ENCODE measurements at places on chromosomes 3 and 15.
A peak's percentile ranks its signal among the peaks of the same experiment; 100 is the strongest.

- peaks cover 8% of the 10 kb centered on the region for H3K4me1 ChIP-seq
- peak; percentile 33 for DNase-seq
- no peaks in the 10 kb centered on the region for H3K27me3 ChIP-seq
- H3K4me3 ChIP-seq, result no peak overlapping the region
Observed at GRCh38 chr3:156433910-156434309, 121.0 kb downstream of the SSR3 start.

- no peak for DNase-seq
- no peak overlapping the region for H3K4me3 ChIP-seq
- H3K27me3 ChIP-seq, result no peaks in the 10 kb centered on the region
Observed at GRCh38 chr15:66017792-66018487, 148.6 kb downstream of the RAB11A start.

DNA sequence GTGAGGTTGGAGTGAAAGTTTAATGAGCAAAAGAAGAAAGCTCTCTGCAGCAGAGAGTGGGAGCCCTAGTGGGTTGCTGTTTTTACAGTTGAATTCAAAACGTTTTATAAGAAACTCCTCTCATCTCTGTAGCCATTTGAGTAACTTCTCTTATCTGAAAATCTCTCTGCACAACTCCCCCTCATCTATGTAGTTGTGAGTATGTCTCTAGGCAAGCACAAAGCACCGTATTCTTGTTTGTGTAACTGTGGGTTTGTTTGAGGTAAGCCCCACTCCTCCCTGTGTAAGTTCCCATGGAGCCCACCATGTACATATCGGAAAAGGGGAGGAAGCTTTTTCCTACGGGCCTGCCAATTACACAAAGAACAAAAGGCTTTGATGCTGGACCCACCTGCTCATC lies 56.5 kb upstream of the GOLGA6L2 start:
- H3K4me3 ChIP-seq, result no peak overlapping the region
- no peak overlapping the region for H3K27ac ChIP-seq
- no peaks in the 10 kb centered on the region for H3K27me3 ChIP-seq
- DNase-seq, result no peak

- H3K27ac ChIP-seq, result no peak overlapping the region
- no peaks in the 10 kb centered on the region for H3K36me3 ChIP-seq
- DNase-seq, result no peak
- H3K4me3 ChIP-seq, result no peak overlapping the region
Observed at GRCh38 chr3:62100282-62100989, 272.9 kb downstream of the FEZF2 start.

- no peak for DNase-seq
- no peaks in the 10 kb centered on the region for H3K27me3 ChIP-seq
- no peaks in the 10 kb centered on the region for H3K36me3 ChIP-seq
- H3K27ac ChIP-seq, result no peak overlapping the region
Observed at GRCh38 chr3:193270451-193270850, 29.4 kb downstream of the PLAAT1 start.

DNA sequence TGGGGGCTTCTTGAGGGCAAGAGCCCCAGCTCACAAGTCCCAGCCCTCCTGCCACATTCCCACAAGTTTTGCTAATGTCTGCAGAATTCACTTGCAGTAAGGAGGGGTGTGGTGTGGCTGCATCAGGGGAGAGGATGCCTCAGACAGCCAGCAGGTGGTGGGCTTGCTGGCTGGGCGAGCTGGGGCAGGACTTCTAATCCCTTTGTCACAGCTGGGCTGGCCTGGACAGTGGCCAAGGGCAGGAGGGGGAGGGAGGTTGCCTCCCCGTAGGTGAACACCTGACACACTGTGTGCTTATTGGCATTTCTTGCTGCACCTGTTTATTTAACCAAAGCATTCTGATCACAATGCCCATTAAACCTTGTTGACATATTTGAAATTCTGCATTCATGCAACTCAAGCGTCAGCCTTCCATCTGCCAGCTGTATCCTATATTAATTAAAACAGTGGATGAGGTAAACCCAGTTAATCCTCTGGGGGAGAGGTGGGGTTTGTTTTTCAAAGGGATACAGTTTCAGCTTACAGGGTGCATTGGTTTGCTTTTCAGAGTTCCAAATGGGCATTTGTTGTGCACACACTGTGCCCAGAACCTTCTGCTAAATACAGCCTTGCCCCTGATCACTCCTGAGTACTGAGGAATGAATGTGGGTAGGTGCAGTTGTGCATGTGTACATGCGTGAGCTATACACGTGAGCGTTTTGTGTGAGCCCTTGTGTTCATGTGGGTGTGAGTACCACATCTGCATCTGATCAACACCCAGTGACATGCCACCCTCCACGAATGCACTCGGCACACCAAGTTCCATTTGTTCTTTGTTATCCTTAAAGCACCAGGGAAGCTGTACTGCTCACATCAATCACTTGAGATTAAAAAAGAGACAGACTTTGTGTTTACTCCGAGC lies 268.7 kb downstream of the XXYLT1 start:
- peak; percentile 75 for DNase-seq
- H3K4me3 ChIP-seq, result no peak overlapping the region
- peaks cover 4% of the 10 kb centered on the region for H3K27me3 ChIP-seq
- no peaks in the 10 kb centered on the region for H3K4me1 ChIP-seq
- no peaks in the 10 kb centered on the region for H3K36me3 ChIP-seq
- H3K27ac ChIP-seq, result no peak overlapping the region

DNA sequence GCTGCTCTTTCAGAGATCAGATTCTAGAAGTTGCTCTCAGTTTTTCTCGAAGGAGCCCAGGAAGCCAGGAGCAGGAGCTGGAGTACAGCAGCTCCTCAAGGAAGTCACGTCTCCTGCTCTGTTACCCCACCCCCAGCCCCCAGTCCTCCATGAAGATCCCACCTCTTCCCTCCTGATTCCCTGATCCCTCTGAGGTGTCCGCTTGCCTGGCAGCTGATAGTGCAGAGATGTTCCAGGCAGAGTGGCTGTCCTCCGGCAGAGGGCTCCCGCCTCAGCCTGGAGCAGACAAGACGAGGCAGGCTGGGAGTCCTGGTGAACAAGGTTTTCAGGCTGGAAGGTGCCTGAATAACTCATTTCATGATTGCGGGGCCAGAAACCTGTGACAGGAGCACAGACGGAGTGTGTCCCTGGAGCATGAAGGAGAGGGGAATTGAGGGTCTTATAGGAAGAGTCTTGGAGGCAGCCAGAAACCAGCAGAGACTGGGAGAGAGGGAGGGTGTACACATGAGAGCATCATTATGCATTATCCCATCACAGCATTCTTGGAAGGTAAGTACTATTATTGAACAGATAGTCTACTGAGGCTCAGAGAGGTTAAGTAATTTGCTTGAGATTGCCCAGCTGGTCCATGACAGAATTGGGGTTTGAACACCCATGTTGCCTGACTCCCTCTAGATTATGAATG lies 1.2 kb downstream of the HRH1 start:
- peak; percentile 86 for DNase-seq
- H3K36me3 ChIP-seq, result peaks cover 1% of the 10 kb centered on the region
- peak overlapping the region; percentile 85 for H3K27ac ChIP-seq

- peaks cover 39% of the 10 kb centered on the region for H3K4me1 ChIP-seq
- no peaks in the 10 kb centered on the region for H3K27me3 ChIP-seq
- H3K4me3 ChIP-seq, result no peak overlapping the region
- DNase-seq, result no peak
Observed at GRCh38 chr15:73691396-73691795, 7.2 kb downstream of the CD276 start.

GRCh38 chr3:27387625-27388024 lies 18.4 kb upstream of the NEK10 start:
- peaks cover 87% of the 10 kb centered on the region for H3K36me3 ChIP-seq
- no peaks in the 10 kb centered on the region for H3K4me1 ChIP-seq
- no peak overlapping the region for H3K27ac ChIP-seq
- H3K4me3 ChIP-seq, result no peak overlapping the region

DNA sequence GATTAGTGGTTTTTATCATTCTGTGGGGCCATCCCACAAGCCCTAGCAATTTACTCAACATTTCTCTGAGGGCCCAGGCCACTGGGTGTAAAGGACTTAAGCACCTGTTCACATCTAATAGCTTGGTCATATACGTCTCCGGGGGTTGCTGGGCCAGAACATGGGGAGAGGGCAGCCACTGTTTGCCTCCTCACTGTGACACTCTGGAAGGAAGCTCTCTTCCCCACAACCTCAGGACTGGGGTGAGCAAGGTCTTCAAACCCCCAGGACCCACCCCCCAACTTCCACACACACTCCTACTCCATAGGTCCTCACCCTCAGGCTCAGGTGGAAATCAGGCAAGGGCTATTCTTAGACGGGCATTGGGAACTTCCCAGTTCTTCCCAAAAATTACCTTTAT lies 28.9 kb downstream of the C3orf20 start:
- no peak for DNase-seq
- no peaks in the 10 kb centered on the region for H3K4me1 ChIP-seq
- H3K27ac ChIP-seq, result no peak overlapping the region
- H3K4me3 ChIP-seq, result no peak overlapping the region
- no peaks in the 10 kb centered on the region for H3K36me3 ChIP-seq

- no peak overlapping the region for H3K27ac ChIP-seq
- DNase-seq, result no peak
- peaks cover 2% of the 10 kb centered on the region for H3K4me1 ChIP-seq
- H3K27me3 ChIP-seq, result no peaks in the 10 kb centered on the region
Observed at GRCh38 chr3:151404316-151404715, 19.8 kb upstream of the P2RY12 start.

DNA sequence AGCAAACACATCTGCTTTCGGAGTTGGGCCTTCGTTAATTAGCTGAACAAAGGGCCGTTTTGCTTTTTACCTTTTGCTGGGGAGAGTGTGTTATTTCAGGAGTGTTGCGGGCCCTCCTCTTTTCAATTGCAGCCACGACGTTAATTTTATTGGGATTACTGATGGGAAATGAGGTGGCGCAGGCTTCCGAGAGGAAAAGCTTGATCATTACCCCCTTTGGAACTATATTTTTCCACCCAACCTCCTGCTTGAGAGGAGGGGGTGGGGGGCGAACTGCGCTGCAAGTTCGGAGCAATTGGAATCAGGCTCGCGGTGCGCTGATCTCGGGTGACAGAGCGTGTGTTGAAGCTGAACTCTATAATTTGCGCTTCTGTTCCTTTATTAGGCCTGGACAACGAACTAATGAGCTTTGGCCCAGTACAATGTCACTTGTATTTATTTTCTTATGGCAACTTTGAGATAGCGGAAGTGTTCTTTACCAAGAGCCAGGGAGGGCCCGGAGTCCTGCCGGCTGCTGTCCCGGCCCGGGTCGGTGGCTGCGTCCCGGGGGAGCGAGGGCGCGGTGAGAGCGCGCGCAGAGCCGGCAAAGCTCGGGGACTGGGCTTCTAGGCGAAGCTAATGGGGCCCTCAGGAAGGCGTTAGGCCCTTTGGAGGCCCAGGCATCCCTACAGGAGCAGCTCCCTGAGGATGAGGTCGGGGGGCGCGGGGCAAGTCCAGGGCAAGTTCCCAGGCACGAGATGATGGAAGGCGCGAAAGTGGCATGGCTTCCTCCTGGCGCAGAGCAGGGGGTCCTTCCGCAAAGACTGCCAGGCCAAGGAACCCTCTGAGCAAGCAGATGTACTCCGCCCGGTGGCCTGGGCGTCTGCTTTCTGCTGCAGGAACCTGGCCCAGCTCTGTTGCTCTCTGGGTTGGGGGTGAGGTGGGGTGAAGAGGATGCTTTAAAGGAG lies 12.9 kb downstream of the NR2F2 start:
- H3K4me3 ChIP-seq, result no peak overlapping the region
- peaks cover 3% of the 10 kb centered on the region for H3K4me1 ChIP-seq
- no peak overlapping the region for H3K27ac ChIP-seq
- peaks cover 19% of the 10 kb centered on the region for H3K27me3 ChIP-seq
- no peaks in the 10 kb centered on the region for H3K36me3 ChIP-seq
- DNase-seq, result no peak
